Testis (tissue), 5 donors: ENCODE measurements at places on chromosomes 2 and 18. TPM values are rescaled to one million over a fixed set of nuclear protein-coding genes. Genes with fewer than 3 reads are reported as not detected.

Gene LYPD6
- total RNA-seq, result 6.8 TPM

Gene GORASP2
- 67.3 TPM for total RNA-seq

Gene KCNK3
- total RNA-seq, result 1.0 TPM

- H3K4me1 ChIP-seq, result peaks cover 7% of the 10 kb centered on the region
- no peak overlapping the region for H3K4me3 ChIP-seq
- H3K27me3 ChIP-seq, result no peaks in the 10 kb centered on the region
- no peaks in the 10 kb centered on the region for H3K36me3 ChIP-seq
Observed at GRCh38 chr2:216181351-216181750, 72.2 kb downstream of the XRCC5 start.

DNA sequence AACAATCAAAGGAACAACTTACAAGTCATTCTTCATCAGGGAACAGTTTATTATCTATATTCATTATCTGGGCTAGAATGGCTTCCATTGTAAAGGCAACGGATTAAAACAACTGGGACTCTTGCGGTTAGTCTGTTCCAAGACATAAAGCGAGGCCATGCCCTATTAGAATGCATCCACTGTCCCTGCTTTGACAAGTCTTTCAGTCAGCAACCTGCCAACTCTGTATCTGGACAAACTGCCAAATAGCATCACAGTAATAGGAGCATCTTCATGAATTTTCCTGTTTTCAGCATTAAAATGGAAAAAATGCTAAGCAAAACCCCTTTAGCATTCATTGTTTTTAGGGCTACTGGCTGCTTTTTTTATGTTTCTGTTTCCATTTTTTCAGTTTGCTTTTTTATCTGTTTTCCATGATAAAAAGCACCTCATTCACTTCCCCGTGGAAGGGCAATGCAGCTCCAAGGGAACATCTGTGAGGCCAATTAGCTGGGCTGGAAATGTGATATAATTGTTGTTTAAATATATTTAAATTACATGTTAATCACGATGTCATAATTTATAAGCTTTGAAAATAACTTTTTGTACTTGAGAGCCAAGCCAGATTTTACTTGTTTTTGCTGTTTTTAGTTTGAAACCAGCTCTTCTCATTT, 834.3 kb downstream of the CPS1 start:
- no peak overlapping the region for H3K4me3 ChIP-seq
- H3K27ac ChIP-seq, result no peak overlapping the region
- no peaks in the 10 kb centered on the region for H3K36me3 ChIP-seq
- H3K27me3 ChIP-seq, result no peaks in the 10 kb centered on the region

GRCh38 chr2:236529606-236530005, 40.0 kb upstream of the ACKR3 start:
- peak overlapping the region; percentile 52 for H3K27ac ChIP-seq
- H3K4me1 ChIP-seq, result no peaks in the 10 kb centered on the region
- H3K27me3 ChIP-seq, result no peaks in the 10 kb centered on the region
- H3K4me3 ChIP-seq, result no peak overlapping the region

GRCh38 chr2:85714841-85715240, 20.7 kb downstream of the GNLY start:
- no peaks in the 10 kb centered on the region for H3K27me3 ChIP-seq
- no peak overlapping the region for H3K27ac ChIP-seq
- DNase-seq, result no peak
- no peak overlapping the region for H3K4me3 ChIP-seq
- H3K4me1 ChIP-seq, result peaks cover 37% of the 10 kb centered on the region

- no peaks in the 10 kb centered on the region for H3K27me3 ChIP-seq
- H3K4me3 ChIP-seq, result no peak overlapping the region
- no peaks in the 10 kb centered on the region for H3K36me3 ChIP-seq
- DNase-seq, result no peak
Observed at GRCh38 chr2:43729491-43730174, 44.2 kb upstream of the DYNC2LI1 start.

- no peak for DNase-seq
- H3K4me3 ChIP-seq, result no peak overlapping the region
- H3K27ac ChIP-seq, result no peak overlapping the region
- H3K4me1 ChIP-seq, result peaks cover 11% of the 10 kb centered on the region
Observed at GRCh38 chr2:177545981-177546585, 153.5 kb downstream of the AGPS start.

- H3K27me3 ChIP-seq, result no peaks in the 10 kb centered on the region
- H3K4me1 ChIP-seq, result no peaks in the 10 kb centered on the region
- H3K4me3 ChIP-seq, result no peak overlapping the region
- no peaks in the 10 kb centered on the region for H3K36me3 ChIP-seq
- DNase-seq, result peak; percentile 9
- no peak overlapping the region for H3K27ac ChIP-seq
Observed at GRCh38 chr18:75073654-75074053, 135.3 kb downstream of the PTGR3 start.

- H3K4me3 ChIP-seq, result peak overlapping the region; percentile 73
- DNase-seq, result peak; percentile 74
- H3K27ac ChIP-seq, result peak overlapping the region; percentile 31
- H3K27me3 ChIP-seq, result no peaks in the 10 kb centered on the region
Observed at GRCh38 chr2:101152272-101153076, 1.3 kb upstream of the TBC1D8 start.

- H3K4me1 ChIP-seq, result no peaks in the 10 kb centered on the region
- H3K36me3 ChIP-seq, result no peaks in the 10 kb centered on the region
- H3K27me3 ChIP-seq, result no peaks in the 10 kb centered on the region
- no peak overlapping the region for H3K27ac ChIP-seq
- no peak overlapping the region for H3K4me3 ChIP-seq
- no peak for DNase-seq
Observed at GRCh38 chr18:59072727-59073421, 66.8 kb upstream of the SEC11C start.

DNA sequence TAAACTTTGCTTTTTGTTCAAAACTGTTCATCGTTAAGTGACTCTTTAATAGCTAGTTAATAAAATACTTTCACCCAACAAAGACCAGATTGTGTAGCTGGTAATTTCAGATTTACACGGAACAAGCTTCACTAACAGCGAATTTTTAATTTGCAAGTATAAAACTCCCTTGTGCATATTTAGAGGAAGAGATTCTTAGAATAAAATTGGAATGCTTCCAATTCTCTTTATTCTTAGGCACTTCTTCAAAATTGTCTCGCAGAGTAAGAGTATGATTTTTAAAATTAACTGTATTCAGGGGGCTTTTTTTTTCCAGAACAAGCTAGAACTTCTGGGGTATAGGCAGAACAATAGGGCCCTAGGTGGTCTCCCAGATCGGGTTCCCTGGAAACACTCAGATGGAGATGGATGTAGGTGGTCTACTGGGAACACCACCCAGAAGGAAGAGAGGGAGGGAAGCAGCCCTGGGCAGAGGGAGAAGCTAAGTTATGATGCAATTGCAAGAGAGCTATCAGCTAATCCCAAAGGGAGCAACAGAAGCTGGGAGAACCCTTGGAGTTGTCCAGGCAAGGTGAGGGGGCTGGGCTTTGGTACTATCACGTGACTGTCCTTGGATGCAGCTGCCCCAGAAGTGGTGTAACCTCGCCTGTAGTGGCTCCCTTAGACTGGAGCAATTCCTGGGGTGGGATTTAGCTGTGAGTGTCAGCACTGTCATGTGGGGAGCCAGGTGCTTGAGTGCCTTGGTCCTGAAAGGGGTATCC, 151.7 kb upstream of the ASB18 start:
- H3K4me3 ChIP-seq, result no peak overlapping the region
- H3K36me3 ChIP-seq, result no peaks in the 10 kb centered on the region
- no peaks in the 10 kb centered on the region for H3K27me3 ChIP-seq
- no peak overlapping the region for H3K27ac ChIP-seq
- DNase-seq, result no peak

GRCh38 chr18:39053571-39053970, 1488.0 kb upstream of the CELF4 start:
- H3K4me1 ChIP-seq, result no peaks in the 10 kb centered on the region
- no peaks in the 10 kb centered on the region for H3K27me3 ChIP-seq
- no peak overlapping the region for H3K4me3 ChIP-seq
- no peak for DNase-seq
- no peaks in the 10 kb centered on the region for H3K36me3 ChIP-seq

GRCh38 chr2:39717067-39717466, 51.4 kb downstream of the TMEM178A start:
- H3K4me1 ChIP-seq, result no peaks in the 10 kb centered on the region
- no peak overlapping the region for H3K4me3 ChIP-seq
- no peak overlapping the region for H3K27ac ChIP-seq
- H3K27me3 ChIP-seq, result no peaks in the 10 kb centered on the region
- no peaks in the 10 kb centered on the region for H3K36me3 ChIP-seq
